Hematopoietic multipotent progenitor cell treated with erythropoietin and hydrocortisone succinate and interleukin-3 and kit ligand, for 4 days (in vitro differentiated cells): ENCODE measurements at places on chromosomes 2 and 18.
A peak's percentile ranks its signal among the peaks of the same experiment; 100 is the strongest.

- no peak for DNase-seq
Measured at GRCh38 chr2:68837861-68838341, 33.3 kb downstream of the BMP10 start.

GRCh38 chr2:197198890-197199289, 111.7 kb downstream of the ANKRD44 start:
- peak; percentile 96 for DNase-seq

DNA sequence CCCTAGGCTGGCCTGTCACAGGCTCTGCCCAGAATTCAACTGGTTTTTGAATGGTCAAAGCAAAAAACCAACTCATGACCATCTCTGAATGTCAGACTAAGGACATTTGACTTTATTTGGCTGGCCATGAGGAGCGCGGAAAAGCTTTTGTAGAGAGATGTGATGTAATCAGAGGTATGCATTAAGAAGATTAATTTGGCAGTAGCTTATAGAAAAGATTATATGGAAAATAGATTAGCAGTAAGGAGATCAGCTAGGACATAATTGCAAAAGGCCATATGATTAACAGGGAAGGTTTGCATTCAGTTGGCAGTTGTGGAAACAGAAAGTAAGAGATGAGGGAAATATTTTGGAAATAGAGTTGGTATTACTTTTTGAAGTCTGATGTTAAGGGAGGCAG, 12.3 kb upstream of the TTR start:
- DNase-seq: no peak

- no peak for DNase-seq
Measured at GRCh38 chr2:69141061-69141460, 128.1 kb downstream of the ANTXR1 start.

DNA sequence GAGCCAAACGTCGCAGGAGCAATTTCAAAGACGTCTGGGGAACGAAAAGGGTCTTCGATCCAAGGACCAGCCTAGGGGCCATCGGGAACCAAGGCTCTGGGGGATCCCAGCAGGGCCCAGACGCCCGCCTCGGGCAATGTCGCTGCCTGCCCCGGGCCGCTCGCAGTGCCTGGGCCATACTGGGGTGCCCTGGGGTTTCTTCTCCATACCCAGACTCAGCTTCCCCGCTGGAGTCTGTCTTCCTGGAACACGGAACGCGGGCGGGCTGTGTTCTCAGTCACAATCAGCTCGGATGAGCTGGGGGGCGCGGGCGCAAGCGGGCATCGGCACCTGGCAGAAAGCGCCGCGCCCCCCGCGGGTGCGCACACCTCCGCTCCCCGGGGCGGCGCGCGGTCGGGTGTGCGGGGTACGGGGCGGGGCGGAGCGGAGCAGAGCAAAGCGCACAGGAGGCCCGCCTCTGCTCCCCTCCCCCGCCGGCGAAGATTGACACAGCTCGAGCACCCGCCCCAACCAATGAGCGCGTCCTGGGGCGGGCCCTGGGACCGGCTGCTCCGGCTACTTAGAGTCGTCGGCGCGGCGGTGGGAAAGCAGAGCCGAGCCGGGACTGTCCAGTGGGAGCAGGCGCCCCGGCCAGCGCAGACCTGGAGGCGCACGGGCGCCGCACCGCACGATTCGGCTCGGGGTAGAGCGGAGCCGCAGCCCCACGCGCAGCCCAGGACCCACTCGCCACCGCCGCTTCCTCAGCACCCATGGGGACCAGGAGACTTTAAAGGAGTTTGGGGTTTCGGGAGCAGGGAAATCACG, at the start of gene LRATD1:
LRATD1 (plus strand) TSS at position 585 of the 804 bp plus-strand sequence. CDS start 1,263 bp downstream, outside the sequence.
- DNase-seq: peak; percentile 39

DNA sequence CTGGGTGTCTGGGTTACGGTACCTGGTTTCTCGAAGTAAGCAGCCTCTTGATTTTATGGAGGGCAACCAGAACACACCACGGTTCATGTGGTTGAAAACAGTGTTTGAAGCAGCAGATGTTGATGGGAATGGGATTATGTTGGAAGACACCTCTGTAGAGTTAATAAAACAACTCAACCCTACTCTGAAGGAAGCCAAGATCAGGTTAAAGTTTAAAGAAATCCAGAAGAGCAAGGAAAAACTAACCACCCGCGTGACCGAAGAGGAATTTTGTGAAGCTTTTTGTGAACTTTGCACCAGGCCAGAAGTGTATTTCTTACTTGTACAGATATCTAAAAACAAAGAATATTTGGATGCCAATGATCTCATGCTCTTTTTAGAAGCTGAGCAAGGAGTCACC, 279.8 kb downstream of the PLCL1 start:
- DNase-seq: no peak

DNA sequence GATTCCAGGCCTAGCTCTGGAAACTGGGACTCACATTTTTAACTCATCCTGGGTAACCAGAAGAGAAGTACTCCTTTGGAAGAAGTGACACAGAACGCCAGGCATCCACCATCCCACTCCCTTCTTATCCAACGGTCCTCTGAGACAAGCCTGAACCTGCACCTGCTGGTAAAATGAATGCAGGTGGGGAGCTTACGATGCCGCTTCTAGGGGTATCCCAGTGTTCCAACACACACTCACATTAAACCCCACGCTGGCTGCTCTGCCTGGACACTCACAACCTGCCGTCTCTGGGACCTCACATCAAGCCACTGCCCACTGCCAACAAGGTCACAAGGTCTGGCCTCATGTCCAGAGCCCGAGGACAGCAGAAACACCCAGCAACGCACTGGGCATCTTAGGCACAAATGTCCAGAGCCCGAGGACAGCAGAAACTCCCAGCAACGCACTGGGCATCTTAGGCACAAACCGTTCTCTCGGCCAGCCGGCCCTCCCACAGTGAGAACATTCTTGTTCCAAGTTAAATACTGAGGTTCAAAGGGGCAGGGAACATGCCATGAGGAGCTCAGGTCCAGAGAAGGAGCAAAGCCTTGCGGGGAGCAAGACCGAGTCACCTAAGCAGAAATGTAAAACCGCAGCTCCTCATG, 9.9 kb downstream of the SLC66A2 start:
- no peak for DNase-seq
